Stimulated activated CD8-positive, alpha-beta memory T cell treated with anti-CD3 and anti-CD28 coated beads, Interleukin-15, amount 100 ng/mL, for 24 hours (primary cell): ENCODE measurements at places on chromosomes 11 and 22.

DNA sequence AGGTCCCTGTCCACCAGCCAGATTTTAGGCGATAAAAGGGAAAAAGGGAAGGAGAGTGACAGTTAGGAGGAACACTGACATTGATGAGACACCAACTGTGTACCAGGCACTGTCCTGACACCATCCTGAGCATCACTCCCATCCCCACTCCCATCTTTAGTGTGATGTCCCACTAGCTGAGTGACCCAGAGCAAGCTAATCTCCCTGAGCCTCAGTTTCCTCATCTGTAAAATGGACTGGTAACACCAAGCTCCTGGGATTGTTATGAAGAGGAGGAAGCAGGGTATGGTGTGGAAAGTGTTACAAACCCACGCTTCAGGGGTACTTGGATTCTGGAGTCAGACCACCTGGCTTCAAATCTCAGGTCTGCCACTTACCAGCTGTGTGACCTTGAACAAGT lies 8.5 kb upstream of the P2RY6 start:
- no peak for DNase-seq

GRCh38 chr11:110235966-110236365 lies 60.4 kb downstream of the RDX start:
- no peak for DNase-seq

GRCh38 chr11:37124384-37124783 lies 526.3 kb upstream of the RAG2 start:
- DNase-seq, result no peak

- no peak for DNase-seq
Observed at GRCh38 chr11:75780888-75781287, 12.3 kb downstream of the DGAT2 start.

- DNase-seq, result no peak
Observed at GRCh38 chr11:46335890-46336562, 11.2 kb upstream of the DGKZ start.

DNA sequence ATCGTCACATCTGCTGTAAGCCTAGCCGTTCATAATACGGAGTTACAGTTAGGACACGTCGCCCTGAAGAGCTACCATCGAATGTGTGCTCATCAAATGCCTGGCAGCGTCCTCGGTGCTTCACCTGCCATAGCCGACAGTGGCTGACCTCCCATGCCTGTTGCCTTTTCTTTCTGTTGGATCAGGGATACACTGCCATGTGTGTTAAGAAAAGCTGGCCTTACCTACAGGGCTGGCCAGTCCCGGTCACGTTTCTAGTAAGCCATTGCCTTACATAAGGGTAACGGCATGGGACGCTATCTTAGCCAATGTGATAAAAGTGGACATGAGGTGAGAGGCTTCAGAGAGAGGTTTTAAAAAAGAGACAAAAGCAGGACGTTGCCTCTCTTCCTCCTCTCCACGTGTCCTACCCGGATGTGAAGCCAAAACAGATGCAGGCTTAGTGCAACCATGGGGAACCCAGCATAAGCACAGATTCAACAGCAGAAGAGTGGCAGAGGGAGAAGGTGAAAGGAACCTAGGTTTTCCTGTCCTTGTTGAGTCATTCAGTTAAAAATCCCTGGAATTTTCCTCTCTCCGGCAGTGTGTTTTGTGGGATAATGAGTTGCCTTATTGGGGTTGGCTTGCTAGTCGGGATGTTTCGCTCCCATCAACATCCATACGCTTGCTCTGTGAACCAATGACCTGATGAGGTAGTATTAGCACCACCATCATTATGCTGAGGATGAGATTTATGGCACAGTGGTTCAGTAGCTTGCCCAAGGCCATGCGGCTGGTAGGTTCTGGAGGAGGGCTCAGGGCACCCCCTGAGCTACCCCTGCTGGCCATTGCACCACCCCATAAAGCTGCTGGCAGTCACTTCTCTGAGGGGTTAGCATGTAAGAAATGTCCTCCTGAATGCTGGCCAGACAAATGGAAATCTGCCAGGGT lies 67.4 kb upstream of the B3GAT1 start:
- DNase-seq, result no peak
